ENCODE measurements at places on chromosomes 7 and 10. TPM values are rescaled to one million over a fixed set of nuclear protein-coding genes. Genes with fewer than 3 reads are reported as not detected.

The C7orf33 gene
- total RNA-seq = not detected

The CD36 gene
- total RNA-seq = 8.8 TPM

The FAM20C gene
- 86.5 TPM for total RNA-seq

The ZNF239 gene
- total RNA-seq = 6.0 TPM

The SEC31B gene
- 2.9 TPM for total RNA-seq

The PRPS1L1 gene
- not detected for total RNA-seq

The CALD1 gene
- 463 TPM for total RNA-seq

The MOGAT3 gene
- total RNA-seq = not detected

The ADAM12 gene
- total RNA-seq = 30.4 TPM

The TMEM236 gene
- total RNA-seq = under 0.01 TPM

The SMO gene
- 4.2 TPM for total RNA-seq

The TFPI2 gene
- total RNA-seq = 1,118 TPM

The FAM25C gene
- not detected for total RNA-seq

The XRCC2 gene
- 0.22 TPM for total RNA-seq

The OPN1SW gene
- not detected for total RNA-seq

The MET gene
- 51.0 TPM for total RNA-seq

The STK31 gene
- not detected for total RNA-seq

The RBP3 gene
- under 0.01 TPM for total RNA-seq

The SAMD9 gene
- total RNA-seq = 35.1 TPM

The IFT22 gene
- total RNA-seq = 24.2 TPM

The AMPH gene
- 0.22 TPM for total RNA-seq

The TCAF1 gene
- total RNA-seq = 77.6 TPM

The C10orf90 gene
- not detected for total RNA-seq

The DHX32 gene
- 57.0 TPM for total RNA-seq

The HECW1 gene
- total RNA-seq = 3.7 TPM

The ELFN1 gene
- under 0.01 TPM for total RNA-seq

The C10orf62 gene
- not detected for total RNA-seq

The TMEM229A gene
- not detected for total RNA-seq

The PON2 gene
- 52.8 TPM for total RNA-seq

The ZNF679 gene
- not detected for total RNA-seq

The OR2A7 gene
- total RNA-seq = 0.22 TPM

The GJD4 gene
- total RNA-seq = not detected

The CTTNBP2 gene
- not detected for total RNA-seq

The CHST3 gene
- total RNA-seq = 26.8 TPM

The CCDC172 gene
- total RNA-seq = not detected

The GCK gene
- not detected for total RNA-seq

The R3HCC1L gene
- 12.9 TPM for total RNA-seq

The TMEM26 gene
- total RNA-seq = 1.1 TPM

The OR6V1 gene
- total RNA-seq = not detected

The PLXNA4 gene
- total RNA-seq = 1.9 TPM

The GIMAP5 gene
- total RNA-seq = 0.14 TPM

The GRID1 gene
- total RNA-seq = 0.29 TPM

The PTPN20 gene
- 0.72 TPM for total RNA-seq

The FAM13C gene
- 0.14 TPM for total RNA-seq

The PDZD7 gene
- 0.57 TPM for total RNA-seq

The LRGUK gene
- under 0.01 TPM for total RNA-seq

The ZNF727 gene
- not detected for total RNA-seq

The GNAT3 gene
- total RNA-seq = not detected

The HTR5A gene
- total RNA-seq = not detected

The ANKRD61 gene
- total RNA-seq = 0.44 TPM

The SFXN2 gene
- 7.7 TPM for total RNA-seq

The NPM3 gene
- total RNA-seq = 55.8 TPM

The NUTM2B gene
- under 0.01 TPM for total RNA-seq

The MAP3K8 gene
- 21.0 TPM for total RNA-seq

The NPC1L1 gene
- total RNA-seq = not detected

The GTF2IRD1 gene
- total RNA-seq = 16.5 TPM

The GJC3 gene
- total RNA-seq = not detected

The MSMB gene
- total RNA-seq = not detected
